Neural crest cell (in vitro differentiated cells): ENCODE measurements at places on chromosomes 2 and 18.

- no peak for DNase-seq
Observed at GRCh38 chr2:33786881-33787280, 187.8 kb upstream of the FAM98A start.

GRCh38 chr18:5556310-5556974 lies 12.6 kb upstream of the EPB41L3 start:
- no peak for DNase-seq

DNA sequence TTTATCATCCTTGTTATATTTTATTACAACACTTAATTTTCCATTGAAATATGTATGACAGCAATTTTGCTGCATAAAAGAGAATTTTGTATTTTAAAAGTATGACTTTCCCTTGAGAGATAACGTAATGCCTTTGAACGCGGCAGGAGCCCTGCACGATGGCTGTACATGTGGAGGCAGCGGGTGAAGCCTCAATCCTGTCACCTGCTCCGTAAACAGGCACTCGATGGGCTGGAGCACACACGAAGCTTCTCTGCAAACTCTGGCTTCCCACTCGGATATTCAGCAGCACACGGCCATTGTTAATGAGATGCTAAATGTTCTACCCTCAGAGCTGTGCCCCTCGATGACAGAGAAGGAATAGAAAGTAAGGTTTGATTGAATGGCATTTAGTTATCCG lies 184.4 kb downstream of the RTP5 start:
- DNase-seq = no peak

- DNase-seq = no peak
Observed at GRCh38 chr2:160942476-160943142, 217.6 kb upstream of the TANK start.

DNA sequence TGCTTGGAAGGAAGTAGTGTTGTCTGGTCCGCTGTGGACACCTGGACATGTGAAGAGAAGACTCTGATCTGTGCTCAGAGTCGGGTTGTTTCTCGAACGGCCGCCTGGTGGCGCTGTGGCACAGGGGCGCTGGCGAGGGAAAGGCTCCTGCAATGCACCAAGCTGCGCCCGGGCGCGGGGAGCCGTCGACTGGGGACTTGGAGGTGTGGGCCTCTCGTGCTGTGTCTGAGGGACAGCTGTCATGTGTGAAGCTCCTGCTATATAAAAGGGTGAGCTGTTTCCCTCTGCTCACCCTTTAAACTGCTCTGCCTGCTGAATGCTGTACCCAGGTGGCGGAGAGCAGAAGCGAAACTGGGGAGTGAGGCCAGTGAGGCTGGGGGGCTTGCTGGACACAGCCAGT lies 44.0 kb downstream of the GNAL start:
- DNase-seq = peak; percentile 72

- DNase-seq = no peak
Observed at GRCh38 chr2:113822087-113822815, 65.8 kb upstream of the SLC35F5 start.

DNA sequence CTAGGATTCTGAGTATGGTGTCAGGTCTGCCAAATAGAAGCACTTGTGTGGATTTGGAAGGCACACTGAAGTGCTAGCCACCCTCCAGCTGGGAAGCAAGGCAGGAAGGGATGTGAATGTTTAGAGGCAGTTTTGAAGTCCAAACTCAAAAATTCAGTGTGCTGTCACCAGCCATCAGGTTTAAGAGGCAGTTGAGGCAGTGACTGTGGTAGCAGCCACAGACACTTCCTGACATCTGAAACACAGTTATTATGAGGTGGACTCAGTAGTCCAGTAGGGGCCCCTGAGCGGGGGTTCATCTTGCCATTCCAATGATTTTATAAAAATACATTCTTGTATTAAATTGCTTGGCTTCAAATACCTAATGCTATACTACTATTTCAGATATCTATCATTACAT lies 13.4 kb upstream of the DOCK10 start:
- DNase-seq = no peak

DNA sequence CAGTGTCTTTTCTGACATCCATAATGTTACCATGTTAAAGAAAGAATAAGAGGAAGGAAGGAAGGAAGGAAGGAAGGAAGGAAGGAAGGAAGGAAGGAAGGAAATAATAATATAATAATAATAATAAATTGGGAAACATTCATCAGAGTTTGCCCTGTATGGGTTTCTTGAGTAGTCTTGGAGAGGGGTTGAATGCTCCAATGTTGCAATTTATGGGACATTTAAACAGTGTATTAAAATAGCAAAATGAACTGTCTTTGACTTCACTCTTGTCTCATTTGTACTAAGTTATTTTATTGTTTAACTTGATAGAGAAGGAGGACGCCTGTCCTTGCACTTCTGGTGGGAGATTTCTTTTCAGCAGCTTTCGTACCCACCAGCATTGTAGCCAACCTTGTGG lies 277.7 kb downstream of the RNF144A start:
- DNase-seq = no peak

- DNase-seq = no peak
Observed at GRCh38 chr18:59834267-59834666, 65.5 kb upstream of the PMAIP1 start.

GRCh38 chr2:82789851-82790205 lies 1669.3 kb downstream of the SUCLG1 start:
- no peak for DNase-seq

DNA sequence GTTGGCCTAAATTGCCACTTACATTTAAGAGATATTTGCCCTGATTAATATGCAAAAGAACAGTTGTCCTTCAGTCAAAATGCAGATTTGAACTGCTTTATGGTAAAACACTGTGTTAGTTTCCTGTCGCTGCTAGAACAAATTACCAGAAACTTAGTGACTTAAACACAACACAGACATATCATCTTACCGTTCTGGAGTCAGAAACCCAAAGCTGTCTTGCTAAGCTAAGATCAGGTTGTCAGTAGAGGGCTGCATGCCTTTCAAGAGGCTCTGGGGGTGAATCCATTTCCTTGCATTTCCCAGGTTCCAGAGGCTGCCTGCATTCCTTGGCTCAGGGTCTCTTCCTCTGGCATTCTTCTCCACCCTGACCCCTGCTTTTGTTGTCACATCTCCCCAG lies 149.5 kb downstream of the FAM161A start:
- DNase-seq = no peak
